Skeletal muscle cell (primary cell): ENCODE measurements at places on chromosomes 2 and 18.

DNA sequence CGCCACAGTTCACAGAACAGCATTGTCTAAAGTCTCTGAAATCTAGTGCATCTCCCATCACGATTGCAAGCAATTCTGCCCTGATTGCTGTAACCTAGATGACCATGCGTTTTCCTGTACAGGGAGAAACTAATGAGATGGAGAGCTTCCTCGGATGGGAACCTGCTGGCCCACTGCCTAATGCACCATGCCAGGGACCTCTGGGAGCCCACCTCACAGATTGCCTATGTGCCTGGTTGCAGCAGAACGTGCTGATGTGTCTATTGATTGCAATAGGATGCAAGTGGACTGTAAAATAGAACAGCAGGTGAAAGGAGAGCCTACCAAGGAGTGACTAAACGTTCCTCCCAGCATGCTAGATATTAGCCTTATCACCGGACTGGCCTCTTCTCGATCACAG is 141.0 kb upstream of the RAB12 start:
- DNase-seq: no peak

- no peak for DNase-seq
These were observed 819 bp upstream of the MAP3K2 start for GRCh38 chr2:127388423-127389164.

- DNase-seq: no peak
These were observed 20.2 kb downstream of the LGALSL start for GRCh38 chr2:64474121-64474571.

DNA sequence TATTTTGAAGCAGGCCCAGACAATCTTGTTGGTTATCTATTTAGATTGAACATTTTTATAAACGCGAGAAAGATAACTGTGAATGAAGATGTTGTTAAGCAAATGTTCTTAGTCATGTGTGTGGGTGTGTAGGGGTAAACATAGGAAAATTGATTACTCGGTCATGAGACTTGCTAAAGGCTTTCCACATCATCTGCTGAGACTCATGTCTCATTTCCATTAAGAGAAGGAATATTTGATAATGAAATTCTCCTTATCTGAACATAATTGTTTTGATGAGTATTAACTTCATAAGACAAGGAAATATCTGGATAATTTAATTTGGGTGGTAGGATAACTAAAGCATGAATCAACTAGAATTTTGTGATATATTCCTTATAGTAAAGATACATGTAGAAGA is 19.7 kb downstream of the CCDC102B start:
- no peak for DNase-seq

DNA sequence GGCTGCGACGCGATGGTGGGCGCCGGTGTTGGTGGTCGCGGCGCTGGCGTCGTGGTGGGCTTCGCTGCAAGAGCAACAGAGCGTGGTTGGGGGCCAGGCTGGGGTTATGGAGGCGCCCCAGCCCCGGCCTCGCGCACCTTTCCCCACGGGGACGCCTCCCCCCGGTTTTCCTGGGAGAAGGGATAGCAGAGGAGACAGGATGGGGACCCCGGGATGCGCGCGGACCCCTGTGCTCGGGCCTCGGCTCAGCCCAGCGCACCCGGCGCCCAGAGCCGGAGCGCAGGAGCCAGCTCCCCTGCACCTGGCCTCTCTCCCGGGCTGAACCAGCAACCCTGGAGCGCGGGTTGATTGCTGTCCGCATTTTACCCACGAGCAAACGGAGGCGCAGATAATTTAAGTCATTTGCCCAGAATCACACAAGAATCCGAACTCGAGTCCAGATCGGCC is 1.0 kb downstream of the CD8A start:
- DNase-seq: no peak

DNA sequence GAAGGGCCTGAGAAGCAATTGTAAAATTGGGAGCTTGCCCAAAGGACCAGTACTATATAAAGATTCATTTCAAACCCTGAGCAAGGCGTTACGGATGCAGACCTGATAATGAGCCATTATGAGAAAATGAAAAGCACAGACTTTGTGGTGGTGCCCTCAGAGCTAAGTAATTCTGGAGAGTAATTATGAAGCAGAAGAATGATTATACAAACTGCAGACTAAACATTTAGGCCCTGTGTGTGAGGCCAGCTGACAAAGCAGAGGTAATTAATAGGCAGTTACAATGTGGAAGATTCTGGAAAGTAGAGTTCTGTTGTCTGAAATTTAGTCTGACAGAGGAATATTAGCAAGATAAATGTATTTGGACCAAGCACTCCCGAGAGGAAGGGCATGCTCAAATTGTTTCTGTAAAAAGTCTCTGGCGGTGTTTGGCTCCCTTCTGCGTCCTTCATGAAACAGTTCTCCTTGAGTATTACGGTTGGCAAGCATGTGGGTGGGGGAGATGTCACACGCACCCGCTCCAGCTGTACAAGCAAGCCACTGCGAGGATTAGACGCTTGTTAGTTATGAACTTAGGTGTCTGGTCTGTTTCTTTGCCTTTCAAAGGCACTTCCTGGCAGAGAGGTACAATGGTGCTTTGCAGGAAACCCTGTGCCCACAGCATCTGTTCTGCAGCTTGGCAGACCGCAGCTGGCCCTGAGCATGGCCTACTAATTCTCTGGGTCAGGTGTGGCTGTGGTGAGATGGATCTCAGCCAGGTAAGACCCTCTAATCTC is 45.5 kb downstream of the CDC42EP3 start:
- no peak for DNase-seq

GRCh38 chr2:15634846-15635490 is 43.3 kb downstream of the DDX1 start:
- DNase-seq: no peak

- no peak for DNase-seq
These were observed 58.1 kb upstream of the OTX1 start for GRCh38 chr2:62992561-62992960.

GRCh38 chr18:9017167-9017904 is 85.2 kb upstream of the NDUFV2 start:
- peak; percentile 85 for DNase-seq

DNA sequence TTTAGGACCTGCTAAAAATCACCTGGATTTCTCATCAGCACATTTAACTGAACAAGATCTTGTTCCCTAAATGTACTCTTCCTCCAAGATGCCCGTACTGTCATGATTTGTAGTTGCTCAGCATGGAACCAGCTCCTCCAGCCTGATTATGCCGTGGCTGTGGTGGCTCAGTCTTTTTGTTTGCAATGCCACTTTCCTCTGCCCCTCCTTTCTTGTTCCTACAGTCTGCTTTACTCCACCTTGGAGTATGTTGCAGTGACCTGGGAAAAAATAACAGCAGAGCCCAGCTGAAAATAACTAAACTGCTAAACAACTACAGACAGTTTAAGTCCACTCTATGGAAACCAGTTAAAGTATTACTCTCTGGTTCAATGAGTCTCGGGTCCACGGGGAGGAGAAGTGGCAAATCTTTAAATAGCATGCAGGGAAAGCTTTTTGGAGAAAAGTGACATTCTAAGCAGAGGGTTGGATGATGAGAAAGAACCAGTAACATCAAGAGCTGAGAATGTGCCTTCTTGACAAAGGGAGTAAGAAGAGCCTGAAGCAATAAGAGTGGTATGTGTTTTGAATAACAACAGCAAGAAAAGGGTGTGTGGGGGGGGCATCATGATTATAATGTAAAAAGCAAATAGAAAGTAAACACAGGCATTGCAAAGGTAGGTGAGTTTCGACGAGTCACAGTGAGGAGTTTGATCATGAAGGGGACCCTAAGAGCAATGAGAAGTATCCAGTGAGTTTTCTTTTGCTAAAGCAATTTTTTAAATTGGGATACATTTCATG is 225.7 kb downstream of the TMX3 start:
- no peak for DNase-seq

- no peak for DNase-seq
These were observed 167.2 kb downstream of the TCF4 start for GRCh38 chr18:55420665-55421307.

DNA sequence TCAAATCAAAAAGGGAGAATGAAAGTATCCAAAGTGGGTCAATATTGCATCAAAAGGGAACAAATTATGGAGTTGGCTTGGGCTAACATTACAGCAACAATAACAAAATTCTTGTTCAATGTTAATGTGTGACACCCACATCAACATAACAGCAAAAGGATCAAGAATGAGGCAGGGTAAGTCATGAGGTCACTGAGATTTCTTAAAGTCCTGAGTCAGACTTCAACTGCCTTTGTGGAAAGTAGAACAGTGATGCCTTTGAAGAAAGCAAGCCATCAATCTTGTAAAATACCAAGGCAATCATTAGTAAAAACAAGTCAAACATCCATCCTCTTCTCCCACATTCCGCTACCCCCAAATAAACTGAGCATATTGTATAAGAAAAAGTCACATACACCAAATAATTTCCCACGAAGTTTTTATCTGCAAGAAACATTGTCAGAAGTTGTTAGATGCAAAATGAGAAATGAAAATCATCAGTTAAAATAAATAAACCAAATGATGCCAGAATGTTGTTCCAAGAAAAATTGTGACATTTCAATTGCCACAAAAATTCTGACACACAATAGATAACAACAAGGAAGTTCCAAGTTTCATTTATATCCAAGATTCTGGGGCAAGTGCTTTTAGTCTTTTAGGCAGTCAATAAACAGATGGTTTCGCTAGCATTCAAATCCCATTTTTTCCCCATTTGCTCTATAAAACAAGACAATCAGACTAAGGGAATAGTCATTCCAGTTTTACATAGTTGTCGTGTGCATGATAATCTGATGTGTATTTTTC is 216.1 kb upstream of the SETBP1 start:
- peak; percentile 41 for DNase-seq

GRCh38 chr18:44651918-44652572 is 28.6 kb upstream of the SETBP1 start:
- DNase-seq: no peak

- no peak for DNase-seq
These were observed 1.8 kb upstream of the RNF149 start for GRCh38 chr2:101310090-101310833.

DNA sequence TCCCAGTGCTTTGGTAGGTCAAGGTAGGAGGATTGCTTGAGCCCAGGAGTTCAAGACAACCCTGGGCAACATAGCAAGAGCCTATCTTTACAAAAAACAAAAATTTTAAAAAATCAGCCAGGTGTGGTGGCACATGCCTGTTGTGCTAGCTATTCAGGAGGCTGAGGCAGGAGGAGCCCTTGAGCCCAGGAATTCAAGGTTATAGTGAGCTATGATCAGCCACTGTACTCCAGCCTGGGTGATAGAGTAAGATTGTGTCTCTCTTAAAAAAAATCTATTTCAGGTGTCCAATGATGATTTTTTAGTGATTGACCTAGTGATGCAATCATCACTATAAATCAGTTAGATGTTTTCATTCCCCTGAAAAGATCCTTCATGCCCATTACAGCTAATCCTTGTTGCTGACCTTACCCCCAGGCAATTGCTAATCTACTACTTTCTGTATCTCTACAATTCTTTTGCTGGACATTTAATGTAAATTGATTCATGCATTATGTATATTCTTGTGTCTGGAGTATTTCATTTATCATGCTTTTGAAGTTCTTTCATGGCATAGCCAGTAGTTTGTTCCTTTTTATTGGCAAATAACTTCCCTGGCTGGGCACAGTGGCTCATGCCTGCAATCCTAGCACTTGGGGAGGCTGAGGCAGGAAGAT is 10.3 kb downstream of the MOCOS start:
- no peak for DNase-seq

DNA sequence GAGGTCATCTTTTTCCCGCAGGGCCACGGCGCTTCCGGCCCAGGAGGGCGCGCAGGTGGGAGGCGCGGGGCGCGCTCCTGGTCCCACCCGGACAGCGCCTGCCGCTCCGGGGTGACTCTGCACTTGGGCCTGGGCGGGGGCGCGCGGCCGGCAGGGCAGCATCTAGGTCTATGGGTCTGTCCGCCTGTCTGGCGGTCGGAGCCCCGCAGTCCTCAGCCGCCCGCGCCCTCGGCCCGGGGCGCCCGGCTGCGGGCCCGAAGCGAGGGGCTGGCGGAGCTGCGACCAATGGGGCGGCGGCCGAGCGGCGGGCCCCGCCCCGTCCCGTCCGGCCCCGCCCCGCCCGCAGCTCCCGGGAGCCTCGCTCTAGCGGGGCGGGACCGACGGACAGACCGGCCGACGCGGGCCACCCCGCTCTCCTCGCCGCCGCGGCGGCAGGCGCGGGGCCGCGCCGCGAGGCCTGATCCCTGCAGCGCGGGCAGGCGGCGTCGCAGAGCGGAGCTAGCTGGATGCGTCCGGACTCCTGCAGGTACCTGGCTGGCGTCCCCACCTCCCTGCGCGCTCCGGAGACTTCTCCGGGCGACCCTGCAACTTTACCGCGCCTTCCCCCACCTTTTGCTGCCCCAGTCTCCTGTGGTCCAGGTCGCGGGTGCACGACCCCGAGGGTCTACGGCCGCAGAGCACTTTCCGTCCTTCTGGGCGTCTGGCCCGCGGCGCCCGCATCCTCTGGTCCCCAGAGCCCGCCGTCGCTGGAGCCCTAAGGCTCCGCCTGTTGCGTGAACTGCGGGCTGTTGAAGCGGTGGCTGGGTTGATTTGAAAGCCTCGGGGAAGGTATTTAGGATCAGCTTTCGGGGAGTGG is at the start of gene KCNS3:
TSS of gene KCNS3 (plus strand) at position 387 of the 856 bp plus-strand sequence. CDS start 52,342 bp downstream, outside the sequence.
- no peak for DNase-seq

GRCh38 chr2:82282111-82282882 is 1977.7 kb upstream of the LRRTM1 start:
- no peak for DNase-seq

- no peak for DNase-seq
These were observed 31.9 kb downstream of the EFEMP1 start for GRCh38 chr2:55891671-55892094.

GRCh38 chr2:121235542-121235941 is 49.5 kb downstream of the TFCP2L1 start:
- DNase-seq: no peak

GRCh38 chr2:179107737-179108136 is 57.8 kb upstream of the CCDC141 start:
- peak; percentile 73 for DNase-seq

GRCh38 chr2:152718076-152718908 is at the start of gene ARL6IP6:
ARL6IP6 (plus strand) TSS chr2:152718620; CDS start chr2:152718625, 5 bp downstream.
- peak; percentile 58 for DNase-seq

DNA sequence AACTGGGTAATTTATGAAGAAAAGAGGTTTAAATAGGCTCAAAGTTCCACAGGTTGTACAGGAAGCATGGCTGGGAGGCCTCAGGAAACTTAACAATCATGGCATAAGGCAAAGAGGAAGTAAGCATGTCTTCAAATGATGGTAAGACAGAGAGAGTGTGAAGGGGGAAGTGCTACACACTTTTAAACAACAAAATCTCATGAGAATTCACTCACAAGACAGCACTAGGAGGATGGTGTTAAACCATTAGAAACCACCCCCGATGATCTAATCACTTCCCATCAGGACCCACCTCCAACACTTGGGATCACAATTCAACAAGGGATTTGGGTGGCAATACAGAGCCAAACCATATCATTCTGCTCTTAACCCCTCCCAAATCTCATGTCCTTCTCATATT is 34.9 kb downstream of the CFAP210 start:
- no peak for DNase-seq

- no peak for DNase-seq
These were observed 62.1 kb downstream of the HNMT start for GRCh38 chr2:138026111-138027020.
